OCI-M1 (cell line): ENCODE measurements at places on chromosomes 11 and 22.

GRCh38 chr11:126485021-126485792, 129.7 kb downstream of the ST3GAL4 start:
- DNase-seq, result peak; percentile 35

DNA sequence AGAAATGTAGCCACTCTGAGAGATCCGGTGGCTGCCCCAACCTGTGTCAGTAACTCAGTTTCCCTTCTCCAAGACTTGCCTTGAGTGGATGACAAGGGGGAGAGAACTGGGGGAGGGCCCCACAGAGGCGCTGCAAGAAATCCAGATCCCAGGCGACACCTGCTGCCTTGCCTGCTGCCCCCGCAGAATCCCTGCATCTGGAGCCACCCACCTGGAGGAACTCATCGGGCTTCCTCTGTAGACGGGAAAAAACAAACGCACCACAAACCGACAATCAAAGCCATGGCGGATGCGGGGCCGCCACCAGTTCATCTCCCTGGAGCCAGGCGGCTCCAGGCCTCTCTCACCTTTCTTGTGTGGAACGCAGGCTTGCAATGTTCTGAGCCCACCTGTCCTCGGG, 40.2 kb downstream of the MACROD1 start:
- no peak for DNase-seq

- no peak for DNase-seq
Observed at GRCh38 chr22:42292732-42293520, 22.5 kb upstream of the TCF20 start.

GRCh38 chr11:76217653-76218160, 11.4 kb upstream of the WNT11 start:
- DNase-seq, result no peak

DNA sequence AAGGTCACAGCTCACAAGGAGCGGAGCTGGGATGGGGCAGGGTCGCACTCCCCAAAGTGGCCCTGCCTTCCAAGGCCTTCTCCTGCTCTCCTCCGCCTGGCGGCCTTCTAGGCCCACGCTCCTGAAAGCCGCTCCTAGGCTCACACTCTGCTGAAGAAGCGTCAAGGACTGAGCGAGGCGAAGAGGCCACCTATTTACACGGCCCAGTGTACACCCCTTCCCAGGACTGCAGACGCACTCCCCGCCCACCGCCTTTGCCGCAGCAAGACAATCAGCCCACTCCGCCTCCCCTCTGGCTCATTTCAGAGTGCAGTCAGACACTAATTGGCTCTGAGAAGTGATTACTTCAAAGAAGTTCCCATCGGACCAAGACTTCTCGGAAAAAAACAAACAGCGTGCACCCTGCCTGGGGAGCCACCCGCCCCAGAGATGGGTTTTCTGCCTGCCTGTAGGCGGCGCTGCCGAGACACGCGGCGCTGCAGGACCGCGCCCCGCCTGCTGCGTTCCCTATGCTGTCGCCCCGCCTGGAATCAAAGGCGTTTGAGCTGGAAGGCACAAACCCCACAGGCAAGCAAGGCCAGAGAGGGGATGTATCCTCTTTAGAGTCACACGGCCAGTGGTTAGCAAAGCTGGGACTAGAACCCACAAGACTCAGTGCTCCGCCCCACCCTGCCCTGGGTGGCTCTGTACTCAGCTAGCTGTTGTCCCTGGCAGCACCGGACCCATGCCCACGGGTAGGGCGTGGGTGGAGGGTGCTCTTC, 414.8 kb downstream of the BUD13 start:
- DNase-seq, result no peak

- DNase-seq, result no peak
Observed at GRCh38 chr11:44789496-44789895, 62.7 kb downstream of the TSPAN18 start.

DNA sequence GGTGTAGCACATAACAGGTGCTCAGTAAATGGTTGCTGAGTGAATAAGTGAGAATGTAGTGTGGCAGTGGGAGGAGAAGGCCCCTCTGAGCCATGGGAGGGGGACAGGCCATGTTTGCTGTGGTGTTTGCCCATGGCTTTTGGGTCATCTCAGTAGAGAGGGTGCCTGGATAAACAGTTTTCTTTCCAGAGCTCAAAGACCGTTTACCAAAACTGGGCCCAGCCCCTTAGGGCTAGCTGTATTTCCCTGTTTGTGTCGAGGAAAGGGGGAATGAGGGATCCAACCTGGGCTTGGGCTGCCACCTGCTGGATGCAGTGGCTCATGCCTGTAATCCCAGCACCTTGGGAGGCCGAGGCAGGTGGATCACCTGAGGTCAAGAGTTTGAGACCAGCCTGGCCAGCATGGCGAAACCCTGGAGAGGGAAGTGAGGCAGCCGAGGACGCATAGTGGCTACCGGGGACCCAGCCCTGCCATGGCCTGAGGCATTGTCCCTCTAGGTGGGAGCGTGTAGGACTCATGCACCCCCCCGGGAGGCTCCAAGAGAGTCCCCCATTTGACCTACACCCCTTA, 8.7 kb upstream of the LTO1 start:
- DNase-seq, result peak; percentile 87
